HepG2 (cell line): ENCODE measurements at places on chromosomes 5 and 9.

GRCh38 chr9:99749641-99750040, 72.0 kb upstream of the NR4A3 start:
- DNase-seq, result no peak

DNA sequence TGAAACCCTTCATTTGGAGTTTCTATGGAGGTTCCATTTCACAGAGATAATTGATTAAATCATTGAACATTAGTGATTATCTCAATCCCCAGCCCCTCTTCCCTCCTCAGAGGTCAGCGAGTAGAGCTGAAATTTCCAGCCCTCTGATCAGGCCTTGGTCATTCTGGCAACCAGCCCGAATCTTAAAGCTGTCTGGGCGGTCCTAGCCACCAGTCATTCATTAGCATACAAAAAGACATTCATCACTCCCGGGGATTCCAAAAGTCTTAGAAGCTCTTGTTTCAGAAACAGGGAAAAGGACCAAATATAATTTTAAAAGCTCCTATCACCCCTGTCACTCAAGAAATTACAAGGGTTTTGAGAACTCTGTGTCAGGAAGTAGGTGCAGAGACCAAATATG, 41.3 kb downstream of the ZNF474 start:
- no peak for DNase-seq

GRCh38 chr9:9791611-9792010, 821.2 kb downstream of the PTPRD start:
- no peak for DNase-seq

DNA sequence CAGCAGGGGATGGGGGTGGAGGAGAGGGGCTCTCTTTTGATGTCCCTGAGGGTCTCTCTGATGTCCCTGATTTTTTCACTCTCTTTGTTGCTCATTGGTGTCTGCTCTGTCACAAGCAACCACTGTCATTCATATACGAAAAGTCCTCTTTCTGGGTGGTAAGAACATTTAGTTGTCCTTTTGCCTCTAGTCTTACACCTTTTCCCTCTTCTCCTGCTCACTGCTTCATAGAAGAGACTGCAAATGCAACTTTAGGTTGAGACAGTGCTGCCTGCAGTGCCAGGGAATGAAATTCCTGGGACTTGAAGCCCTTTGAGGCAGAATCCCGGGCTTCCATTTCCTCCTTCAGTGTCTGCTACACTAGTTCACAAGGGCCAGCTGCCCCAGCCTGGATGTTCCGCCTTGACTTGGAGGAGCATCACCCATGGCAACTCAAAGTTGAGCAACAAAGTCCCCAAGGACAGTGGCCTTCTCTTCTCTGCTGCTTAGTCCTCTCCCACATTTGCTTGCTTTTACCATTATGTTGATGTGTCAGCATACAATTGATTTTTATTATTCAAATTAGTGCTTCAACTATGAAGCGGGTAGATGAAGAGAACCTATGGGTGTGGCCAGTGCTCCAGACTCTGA, 94.7 kb upstream of the RUSC2 start:
- DNase-seq, result no peak

DNA sequence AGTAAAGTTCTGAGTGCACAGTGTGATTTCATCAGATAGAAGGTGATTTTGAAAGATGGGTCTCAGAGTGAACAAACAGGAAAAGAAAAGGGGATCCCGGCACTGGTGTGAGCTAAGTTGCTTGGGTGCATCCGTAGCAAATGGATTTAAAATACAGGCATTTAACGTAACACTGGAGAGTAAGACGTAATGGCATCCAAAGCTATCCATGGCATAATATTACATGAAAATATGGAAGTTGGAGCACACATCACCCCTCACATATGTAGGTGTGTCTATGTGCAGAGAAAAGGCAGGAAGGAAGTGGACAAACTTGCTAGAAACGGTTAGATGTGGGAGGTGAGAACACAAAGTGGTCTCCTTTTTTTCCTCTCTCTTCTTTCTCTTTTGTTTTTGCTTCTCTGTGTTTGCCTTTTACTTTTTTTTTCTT, 38.2 kb upstream of the SEMA4D start:
- DNase-seq, result no peak

DNA sequence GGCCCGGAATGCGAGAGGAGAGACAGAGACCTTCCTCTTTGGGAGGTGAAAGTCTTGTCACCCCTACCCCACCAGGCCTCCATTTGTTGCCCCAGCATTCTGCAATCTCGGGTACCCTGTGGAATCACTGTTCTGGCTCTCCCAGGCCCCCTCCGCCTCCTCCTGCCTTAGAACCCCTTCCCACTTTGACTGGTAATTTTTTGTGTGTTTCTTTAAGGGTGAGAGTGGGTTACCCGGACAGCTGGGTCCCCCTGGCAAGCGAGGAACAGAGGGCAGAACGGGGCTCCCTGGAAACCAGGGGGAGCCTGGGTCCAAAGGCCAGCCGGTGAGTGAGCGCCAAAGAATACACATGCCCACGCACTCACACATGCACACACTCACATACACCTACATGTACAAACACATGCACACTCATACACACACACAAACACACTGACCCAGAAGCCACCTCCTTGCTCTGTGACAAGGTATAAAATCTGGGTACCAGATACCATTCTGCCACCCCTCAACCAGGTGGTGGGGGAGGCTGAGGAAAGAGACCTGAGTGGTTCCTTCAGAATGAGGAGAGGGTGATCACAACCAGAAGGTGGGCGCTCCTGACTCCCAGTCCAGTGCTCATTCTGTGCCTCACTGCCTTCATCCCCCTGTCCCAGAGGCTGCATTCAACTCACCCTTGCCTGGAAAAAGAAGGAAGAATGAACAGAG, 30.9 kb upstream of the ORM1 start:
- no peak for DNase-seq

GRCh38 chr5:113807427-113807991, 294.0 kb downstream of the YTHDC2 start:
- no peak for DNase-seq

DNA sequence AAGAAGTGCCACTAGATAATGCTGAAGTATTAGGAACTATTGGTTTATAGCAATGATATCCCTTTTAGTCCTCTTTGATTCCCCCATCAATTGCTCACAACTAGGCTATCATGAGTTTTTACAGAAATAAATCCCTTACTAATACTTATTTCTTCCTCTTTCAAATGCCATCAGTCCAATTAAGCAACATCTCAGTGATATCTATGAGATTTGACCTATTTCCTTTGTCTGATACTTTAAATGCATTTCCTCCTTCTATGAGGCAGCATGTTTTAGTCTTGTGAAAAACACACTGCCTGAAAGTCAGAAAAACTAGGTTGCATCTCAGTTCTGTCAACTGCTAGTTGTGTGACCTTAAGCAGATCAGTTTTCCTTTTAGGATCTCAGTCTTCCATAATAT, 101.6 kb downstream of the FBXW11 start:
- DNase-seq, result no peak

DNA sequence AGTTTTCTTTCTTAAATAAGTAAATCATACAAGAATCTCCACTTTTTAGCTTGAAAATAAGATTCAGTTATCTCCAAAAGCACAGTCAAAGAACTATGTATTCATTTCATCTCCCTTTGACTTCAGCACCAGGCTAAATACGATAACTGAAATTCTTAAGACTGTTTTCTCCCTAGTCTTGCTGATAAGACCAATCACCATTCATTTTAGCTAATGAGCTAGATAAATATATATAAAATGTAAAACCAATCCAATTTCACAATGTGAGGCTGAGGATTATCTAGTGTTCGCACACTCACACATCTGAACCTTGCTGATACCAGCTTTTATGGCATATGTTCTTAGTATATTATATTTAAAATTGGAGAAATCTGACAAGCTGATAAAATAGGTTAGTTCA, 17.3 kb upstream of the ZNF622 start:
- DNase-seq, result no peak

DNA sequence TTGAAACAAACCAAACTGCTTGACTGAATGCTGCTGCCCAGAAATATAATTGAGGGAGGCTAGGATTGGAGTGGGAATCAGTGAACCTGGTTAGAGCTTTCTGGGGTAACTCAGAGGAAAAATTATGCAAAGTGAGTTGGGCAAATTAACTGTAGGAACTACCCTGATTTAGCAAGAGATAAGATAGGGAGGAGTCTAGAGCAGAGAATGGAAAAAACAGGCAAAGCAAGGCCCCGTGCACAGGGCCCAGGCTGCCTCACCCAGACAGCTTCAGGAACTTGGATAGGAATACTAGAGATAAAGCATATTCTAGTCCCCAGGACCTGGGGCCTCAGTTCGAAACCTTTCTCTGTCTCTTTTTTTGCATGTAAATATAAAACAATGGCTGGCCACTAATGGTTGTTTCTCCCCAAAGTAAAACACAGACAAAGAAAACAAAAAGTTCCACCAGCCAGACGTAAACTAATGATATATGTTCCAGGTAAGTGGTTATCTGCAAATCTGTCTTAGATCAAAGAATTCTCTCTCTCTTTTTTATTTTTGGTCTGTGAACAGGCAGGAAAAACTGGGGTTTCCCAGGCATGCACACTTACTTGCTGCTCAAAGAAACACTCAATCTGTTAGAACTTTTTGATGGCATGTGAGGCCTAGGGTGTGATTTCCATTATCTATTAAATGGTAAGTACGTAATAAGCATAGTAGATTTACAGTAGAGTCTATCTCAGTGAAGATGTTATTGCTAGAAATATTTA, 168.1 kb upstream of the MAP3K1 start:
- DNase-seq, result no peak

DNA sequence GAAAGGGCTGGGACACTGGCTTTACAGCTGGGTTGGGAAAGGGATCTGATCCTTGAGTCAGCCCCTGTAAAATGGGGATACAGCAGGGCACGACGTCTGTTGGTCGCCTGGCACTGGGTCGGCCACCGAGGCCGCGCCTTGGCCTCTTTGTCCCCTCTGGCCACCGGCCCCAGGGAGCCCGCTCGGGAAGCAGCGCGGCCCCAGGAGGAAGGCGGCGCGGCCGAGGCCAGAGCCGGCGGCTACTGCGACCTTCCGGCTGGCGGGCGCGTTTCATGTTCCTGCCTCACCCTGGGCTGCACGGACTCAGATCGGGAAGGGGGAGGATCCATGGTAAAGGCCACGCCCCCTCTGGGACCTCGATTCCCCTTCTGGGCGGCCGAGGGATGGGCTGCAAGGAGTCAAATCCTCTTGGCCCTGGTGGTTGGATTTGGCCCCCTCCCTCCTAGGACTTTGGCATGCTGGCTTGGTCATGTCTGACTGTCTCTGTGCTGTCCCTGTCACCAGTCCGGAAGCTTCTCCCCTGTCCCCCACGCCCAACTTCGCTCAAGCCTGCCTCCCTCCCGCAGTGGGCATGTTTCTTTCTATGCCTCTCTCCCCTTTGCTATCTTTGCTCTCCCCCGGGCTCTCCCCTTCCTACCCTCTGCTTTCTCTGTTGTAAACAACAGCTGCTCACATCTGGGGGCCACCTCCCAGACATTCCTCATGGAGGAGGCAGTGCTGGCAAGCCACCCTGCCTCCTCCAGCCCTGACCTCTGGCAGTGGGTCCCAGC, 25.8 kb downstream of the FPGS start:
- peak; percentile 83 for DNase-seq

DNA sequence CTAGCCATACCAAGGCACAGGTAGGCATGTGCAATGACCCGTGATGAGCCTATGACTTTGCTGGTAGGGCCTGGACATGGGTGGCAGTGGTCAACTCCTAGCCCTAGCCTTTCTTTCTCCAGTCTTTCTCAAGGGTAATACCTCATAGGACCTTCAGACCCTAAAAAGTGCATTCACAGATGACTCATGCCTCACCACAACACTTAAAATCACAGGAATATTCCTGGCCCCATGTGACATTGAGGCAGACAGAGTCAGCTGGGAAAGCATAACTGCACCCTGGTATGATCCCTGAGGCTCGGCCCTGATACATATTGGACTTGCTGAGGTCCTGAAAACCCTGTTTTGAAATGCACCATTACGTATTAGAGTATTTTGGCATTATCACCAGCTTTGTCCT, 449.5 kb downstream of the HINT1 start:
- no peak for DNase-seq

DNA sequence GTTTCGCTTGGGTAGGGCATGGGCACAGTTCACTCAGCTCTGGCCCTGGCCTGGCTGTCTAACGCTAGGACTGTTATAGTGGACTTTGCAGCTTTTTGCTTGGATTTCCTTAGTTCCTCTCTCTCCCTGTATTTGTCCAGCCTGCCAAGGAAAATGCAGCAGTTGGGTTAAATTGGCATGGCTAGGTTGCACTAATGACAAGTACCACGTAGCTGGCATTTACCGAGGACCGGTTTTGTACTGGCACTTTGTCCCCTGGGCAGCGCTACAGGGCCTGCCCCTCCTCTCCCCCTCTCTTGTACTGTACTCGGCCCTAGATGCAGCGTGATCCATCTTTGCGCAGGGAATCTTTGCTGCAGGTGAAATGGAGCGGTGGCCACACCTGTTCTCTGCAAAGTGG, 2.4 kb downstream of the WDR5 start:
- DNase-seq, result no peak

DNA sequence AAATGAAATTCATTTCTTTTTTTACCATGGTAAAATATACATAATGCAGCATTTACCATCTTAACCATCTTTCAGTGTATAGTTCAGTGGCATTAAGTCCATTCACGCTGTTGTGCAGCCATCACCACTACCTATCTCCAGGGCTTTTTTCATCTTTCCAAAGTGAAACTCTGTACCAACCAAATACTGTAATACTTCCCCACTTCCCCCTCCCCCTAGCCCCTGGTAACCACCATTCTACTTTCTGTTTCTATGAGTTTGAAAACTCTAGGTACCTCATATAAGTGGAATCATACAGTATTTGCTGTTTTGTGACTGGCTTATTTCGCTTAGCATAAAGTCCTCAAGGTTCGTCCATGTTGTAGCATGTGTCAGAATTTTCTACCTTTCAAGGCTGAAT, 23.4 kb downstream of the SPAAR start:
- no peak for DNase-seq
